ENCODE measurements at places on chromosomes 3 and 15.

DNA sequence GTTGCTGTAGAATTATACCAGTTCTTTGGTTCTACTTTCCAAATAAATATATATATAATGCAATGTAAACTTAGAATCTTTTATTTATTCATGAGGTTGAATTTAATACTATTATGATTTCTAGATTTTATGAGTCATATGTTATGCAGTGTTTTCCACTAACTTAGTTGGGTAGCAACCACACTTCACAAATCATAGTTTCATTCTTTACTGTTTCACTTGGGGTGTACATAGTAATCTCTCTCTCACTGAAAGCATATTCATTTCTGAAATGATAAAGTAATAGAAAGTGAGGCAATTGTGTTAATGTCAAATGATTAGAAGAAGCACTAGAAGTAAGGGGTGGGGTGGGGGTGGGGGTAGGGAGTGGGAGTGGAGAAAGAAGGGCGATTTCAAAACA is 52.6 kb downstream of the IQCH start:
- DNase-seq, result peak; percentile 29

DNA sequence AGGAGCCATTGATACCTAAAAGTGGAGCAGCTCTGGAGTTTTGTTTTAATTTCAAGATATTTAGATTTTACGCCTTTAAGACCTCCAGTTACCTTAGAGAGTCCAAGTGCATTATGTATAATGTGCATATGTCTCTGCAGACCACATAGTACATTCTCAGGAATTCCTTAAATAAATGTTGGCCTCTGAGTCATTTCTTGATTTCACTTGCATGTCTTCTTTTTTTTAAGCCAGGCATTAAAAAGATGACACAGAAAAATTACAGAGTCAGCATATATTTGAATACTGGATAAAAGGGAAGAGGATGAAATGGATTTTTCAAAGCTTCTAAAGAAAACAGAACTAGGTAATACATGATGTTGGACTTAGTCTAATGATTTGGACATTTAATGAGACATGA is 125.2 kb downstream of the TMCO5A start:
- peak; percentile 83 for DNase-seq

- DNase-seq, result no peak
Measured at GRCh38 chr15:77580996-77581682, 51.6 kb downstream of the LINGO1 start.

DNA sequence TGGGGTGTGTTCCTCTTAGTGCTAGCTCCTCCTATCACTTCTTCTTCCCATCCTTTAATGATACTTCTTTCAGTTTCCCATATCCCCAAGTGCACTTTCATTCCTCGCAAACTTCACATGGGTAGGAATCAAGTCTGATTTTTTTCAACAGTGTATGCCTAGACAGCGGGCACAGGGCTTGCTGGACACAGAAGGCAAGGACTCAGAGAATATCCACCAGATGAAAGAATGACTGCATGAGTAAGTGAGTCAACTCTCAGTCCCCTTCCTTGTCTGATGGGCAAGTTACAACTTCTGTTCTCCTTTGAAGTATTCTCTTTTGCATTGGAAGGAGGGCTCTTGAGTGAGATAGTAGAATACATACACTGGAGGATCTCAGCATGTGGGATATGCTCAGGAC is 3.1 kb upstream of the SQOR start:
- DNase-seq, result peak; percentile 44

- DNase-seq, result no peak
Measured at GRCh38 chr15:84552896-84553295, 47.9 kb upstream of the ZSCAN2 start.

DNA sequence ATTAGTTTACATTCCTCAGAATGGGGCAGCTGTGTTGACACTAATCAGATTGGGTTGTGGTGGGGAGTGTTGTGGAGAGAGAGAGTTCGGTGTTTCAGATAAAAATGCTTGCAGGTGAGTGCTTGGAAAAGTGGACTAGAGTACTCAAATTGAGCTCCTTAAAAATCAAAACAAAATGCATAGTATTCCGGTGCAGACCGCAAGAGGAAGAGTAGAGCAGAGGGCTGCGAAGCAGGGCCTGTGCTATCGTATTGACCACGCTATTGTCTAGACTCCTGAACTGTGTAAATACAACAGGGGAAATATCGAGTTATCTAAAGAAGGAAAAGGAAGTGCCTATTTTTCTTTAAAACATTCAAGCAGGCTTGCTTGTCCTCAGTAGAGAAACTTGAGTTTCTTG is 159.5 kb downstream of the TP63 start:
- no peak for DNase-seq

GRCh38 chr15:26702381-26702780 is 70.5 kb downstream of the GABRB3 start:
- no peak for DNase-seq

DNA sequence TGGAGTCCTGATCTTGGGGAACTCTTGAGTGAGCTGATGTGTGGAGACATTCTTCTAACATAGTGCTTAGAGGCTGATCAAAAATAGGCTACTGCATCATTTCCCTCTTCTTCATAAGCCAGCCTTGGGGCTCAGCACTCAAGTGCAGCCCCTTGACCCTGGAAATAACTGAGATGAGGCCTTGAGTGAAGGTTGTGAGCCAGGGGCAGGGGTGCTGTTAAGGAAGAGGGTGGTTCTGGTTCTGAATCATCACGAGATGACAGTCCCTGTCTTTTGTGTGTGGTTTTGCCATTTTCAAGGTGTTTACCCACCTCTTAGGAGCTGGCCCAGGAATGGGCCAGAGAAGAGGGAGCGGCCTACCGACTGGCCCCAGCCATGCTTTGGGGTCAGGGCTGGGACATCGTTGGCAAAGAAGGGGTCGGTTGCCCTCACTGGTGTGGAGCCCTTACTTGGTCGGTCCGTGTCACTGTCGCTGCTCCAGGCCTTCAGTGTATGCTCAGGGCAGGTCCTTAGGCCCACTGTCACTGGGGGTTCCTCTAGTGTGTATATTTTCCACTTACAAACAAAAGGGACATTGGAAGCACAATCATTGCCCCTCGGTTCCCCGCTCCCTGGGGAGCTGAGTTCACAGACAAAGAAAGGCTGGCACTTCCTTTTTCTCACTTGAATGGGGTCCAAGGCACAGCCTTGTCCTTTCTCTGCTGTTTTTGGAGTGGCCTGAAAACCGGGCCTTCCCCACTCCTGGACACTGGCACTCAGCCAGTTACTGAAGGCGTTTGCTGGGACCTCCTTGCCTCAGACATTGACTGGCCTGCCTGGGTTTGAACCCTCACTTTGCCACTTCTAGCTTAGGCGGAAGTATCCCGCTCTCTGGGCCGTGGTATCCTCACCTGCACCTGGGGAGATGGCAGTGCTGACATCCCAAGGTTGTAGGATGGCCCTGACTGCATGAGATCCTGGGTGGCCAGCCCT is 46.6 kb downstream of the SLC6A6 start:
- no peak for DNase-seq

DNA sequence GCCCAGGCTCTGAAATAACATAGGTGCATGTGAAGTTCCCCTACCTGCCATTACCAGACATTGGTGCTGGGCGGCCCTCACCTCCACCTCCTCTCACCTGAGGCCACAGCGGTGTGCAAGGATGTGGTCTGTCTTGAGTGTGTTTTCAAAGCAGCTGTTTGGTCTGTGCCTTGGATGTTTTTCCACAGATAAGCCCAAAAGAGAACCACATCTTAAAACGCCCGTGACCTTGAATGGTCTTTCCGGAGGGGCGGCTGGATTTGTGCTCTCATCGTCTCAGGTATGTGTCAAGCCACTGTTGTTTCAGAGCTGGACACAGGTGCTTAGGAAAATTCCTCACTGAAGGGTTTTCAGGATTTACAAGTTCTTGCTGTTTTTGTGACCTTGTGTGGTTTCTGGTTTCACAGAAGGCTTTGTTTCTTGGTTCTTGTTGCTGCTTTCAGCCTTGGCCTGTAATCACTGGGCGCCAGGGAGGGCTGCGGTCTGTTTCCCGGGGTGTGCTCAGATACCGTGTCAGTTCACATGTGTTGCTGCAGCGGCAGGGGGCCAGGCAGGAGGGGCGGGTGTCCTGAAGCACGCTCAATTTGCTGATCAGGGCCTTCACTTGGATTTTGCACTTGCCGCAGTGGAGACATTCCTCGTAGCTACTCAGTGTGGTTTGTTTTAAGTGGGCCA is 128.4 kb downstream of the IGF1R start:
- DNase-seq, result no peak

DNA sequence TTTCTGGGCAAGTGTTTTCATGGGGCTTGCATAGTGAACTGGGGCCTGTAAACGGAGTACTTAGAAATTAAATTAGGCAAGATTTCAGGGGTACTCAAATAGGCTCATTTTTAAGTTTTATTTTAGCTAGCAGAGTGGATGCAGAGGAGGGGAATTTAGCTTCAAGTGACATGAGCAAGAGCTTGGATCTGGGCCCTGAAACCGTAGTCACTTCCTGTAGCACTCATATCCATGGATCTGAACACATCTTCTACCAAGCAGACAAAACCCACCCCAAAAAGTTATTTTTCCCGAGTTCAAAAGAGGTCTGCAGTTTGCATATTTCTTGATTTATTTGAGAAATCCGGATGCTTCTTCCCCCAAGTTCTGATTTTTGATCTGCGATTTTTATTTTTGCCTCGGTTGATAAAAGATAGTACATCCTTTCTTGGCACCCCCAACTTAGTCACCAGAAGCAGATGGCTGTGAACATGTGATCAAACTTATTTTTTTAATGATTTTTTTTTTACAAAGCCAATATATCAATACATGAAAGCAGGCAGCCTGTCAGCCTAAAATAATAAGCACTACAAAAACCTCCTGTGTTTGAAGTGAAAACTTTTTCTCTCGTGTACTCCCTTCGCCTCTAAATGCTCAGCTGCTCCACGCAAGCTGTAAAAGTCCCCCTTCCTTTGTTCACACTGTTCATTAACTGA is 36.6 kb upstream of the STT3B start:
- peak; percentile 42 for DNase-seq

- DNase-seq, result no peak
Measured at GRCh38 chr15:24772266-24772665, 96.7 kb downstream of the NPAP1 start.

DNA sequence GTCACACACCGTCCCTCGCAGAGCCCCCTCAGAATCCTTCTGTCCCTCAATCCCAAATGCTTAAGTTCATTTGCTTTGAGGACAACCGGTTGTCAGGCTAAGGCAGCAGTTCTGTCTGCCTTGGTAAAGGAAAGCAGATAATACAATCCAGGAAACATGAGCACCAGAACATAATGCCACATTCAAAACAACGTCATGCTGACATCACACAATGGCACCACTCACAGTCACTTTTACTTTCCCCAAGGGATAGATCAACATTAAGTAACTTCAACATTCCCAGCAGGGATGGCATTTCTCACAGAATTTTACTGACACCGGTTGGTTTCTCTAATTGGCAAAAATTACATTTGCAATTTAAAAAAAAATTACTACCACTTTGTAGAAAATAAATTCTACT is 74.6 kb upstream of the PSMD6 start:
- no peak for DNase-seq

Measured in HCEC 1CT (cell line).